T47D (cell line): ENCODE measurements at places on chromosomes 7 and 10.

GRCh38 chr7:1536455-1536742, 5.9 kb downstream of the MAFK start:
- DNase-seq: no peak

- no peak for DNase-seq
Measured at GRCh38 chr7:47089068-47089417, 492.9 kb downstream of the TNS3 start.

DNA sequence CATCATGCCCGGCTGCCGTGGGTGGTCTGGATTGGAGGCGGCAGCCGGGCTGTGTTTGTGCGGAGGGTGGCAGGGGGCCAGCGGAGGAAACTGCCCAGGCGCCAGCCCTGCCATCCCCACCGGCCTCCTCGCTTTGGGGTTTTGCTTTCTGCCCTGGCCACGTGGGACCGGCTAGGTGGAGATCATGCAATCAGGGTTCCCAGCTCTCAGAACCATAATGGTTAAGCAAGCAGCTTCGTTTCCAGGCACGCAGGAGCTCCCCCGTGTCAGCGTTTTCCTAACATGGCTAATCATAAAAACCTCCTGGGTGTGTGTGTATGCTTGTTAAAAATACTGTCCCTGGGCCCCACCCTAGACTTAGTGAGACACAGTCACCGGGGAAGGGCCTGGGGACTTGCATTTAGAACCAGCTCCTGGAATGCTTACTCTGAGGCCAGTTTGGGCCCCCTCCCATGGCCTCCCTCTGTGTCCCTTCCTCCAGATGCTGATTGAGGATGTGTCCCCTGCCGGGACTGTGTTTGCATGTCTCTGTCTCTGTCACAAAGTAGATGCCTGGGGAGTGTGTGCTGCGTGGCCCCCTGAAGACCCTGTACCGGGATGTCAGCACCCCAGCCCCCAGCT, 119.3 kb downstream of the CUX1 start:
- no peak for DNase-seq

DNA sequence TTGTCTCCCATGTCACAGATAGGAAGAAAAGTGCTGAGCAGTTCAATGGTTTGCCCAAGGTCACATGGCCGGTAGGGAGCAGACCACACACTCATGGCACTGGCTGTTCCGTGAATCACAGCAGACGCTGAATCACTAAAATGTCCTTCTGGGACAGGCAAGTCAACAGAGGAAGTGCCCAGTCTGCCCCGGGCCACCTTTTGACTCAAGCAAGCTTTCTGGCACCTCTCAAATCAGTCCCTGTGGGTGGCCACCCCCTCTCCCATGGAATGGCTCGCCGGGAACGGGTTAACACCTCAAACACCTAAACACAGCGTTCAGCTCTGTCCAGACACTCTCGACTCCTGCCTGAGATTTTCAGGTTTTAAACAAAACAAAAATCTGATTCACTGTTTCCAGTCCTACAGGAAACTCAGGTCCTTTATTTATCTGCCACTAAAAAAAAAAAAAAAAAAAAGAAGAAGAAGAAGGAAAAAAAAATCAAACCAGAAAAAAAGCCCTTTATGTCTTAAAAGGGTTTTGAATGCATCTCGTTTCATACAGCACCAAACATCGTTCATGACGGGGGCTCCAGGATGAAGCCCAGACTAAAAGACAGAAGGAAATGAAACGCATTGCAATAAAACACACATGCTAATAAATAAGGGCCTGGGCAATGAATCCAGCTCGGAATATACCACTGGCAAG, 15.5 kb downstream of the CARD11 start:
- DNase-seq: peak; percentile 37

DNA sequence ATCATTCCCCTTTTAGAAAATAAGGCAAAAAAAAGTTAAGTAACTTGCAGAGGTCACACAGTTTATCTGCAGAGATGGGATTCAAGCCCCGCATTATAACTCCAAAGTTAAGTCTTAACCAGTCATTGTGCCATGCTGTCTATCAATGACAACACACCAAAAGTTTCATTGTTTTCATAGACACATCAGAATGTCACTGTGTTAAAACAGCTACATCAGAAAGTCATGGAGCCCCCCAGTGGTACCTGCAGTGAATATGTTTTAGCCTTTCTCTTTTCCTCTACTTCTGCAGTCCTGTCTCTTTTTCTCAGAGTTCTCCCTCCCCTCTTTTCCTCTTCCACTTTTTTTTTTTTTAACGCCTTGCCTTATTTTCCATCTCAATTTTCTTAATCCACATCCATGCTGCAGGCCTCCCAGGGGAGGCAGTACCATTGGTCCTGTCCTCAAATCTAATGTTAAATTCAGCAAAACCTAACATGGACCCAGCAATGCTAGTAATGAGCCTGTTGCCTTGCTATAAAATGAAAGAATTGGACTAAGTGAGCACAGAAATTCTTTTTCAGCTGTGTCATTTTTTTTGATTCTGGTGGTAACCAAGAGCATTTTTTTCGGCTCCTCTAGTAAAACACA, 3.8 kb upstream of the NRCAM start:
- DNase-seq: peak; percentile 50

GRCh38 chr7:41136551-41136950, 566.3 kb downstream of the INHBA start:
- DNase-seq: no peak

DNA sequence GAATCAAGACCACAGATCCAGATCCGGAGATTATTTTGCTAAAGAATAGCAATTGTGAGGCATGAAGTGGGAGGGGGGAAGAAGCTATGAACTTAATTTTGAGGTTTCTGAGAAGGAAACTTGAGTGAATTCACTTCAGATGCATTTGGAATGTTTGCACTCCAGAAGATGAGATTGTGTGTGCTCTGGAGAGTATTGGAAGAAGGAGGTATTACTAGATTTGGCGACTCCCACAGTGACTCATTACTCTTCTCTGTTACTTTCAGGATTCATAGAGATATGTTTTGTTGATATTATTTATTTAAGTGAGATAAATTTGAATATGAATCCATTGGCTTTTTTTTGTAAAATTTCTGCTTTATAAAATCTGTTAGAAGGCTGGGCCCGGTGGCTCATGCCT, 80.7 kb downstream of the ANKRD30A start:
- DNase-seq: no peak
